Stimulated activated naive CD4-positive, alpha-beta T cell (primary cell): ENCODE measurements at places on chromosomes 11 and 22.

- no peak for DNase-seq
Measured at GRCh38 chr11:68036717-68037239, 2.0 kb upstream of the TCIRG1 start.

DNA sequence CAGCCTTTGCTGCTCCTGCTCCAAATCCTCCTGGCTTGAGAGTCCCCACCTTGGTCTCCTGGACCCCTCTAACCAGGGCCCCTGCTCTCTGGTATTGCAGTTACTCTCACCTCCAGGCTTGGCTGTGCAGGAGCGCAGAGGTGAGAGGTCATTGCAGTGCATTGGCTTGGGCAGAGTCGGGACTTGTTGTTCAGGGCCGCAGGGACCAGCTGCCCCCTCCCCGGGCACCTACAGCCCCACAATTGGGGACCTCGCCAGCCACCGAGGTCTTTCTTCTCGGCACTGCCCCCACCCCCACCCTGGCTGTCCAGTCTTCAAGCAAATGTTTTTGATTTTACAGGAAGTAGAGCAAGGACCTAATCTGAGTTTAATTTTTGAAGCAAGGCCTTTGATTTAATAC lies 65.5 kb upstream of the FGF3 start:
- DNase-seq: no peak

- DNase-seq: no peak
Measured at GRCh38 chr22:19599626-19600243, 75.5 kb upstream of the CLDN5 start.

DNA sequence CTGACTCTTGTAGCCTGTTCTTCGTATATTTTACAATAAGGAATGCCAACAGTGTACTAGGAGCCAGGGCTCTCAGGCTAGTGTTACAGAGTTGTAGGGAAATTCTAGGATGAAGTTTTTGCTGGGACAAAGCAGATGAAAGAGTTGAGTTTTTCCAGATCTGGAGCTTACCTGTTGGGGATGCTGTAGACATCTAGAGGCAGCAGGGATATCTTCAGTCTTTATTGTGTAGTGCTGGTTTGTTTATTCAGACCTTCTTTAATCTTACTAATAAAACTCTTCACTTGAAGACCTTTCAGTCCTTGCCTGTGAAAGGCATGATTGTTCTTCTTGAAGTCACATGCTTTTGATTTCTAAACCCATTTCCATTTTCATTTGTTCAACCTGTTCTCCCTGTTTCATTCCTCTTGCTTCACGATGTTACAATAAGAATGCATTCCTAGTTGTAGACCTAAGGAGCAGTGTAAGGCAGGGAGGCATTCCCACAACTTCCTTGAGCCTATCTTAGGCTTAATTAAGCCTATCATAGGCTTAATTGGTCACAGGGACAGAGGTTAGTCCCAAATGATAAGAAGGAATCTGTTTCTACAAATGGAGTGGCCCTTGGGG lies 7.9 kb upstream of the SLC37A2 start:
- DNase-seq: no peak

GRCh38 chr11:46361283-46362155 lies 14.3 kb downstream of the DGKZ start:
- DNase-seq: peak; percentile 72

- DNase-seq: no peak
Measured at GRCh38 chr11:24391167-24391566, 105.7 kb upstream of the LUZP2 start.

DNA sequence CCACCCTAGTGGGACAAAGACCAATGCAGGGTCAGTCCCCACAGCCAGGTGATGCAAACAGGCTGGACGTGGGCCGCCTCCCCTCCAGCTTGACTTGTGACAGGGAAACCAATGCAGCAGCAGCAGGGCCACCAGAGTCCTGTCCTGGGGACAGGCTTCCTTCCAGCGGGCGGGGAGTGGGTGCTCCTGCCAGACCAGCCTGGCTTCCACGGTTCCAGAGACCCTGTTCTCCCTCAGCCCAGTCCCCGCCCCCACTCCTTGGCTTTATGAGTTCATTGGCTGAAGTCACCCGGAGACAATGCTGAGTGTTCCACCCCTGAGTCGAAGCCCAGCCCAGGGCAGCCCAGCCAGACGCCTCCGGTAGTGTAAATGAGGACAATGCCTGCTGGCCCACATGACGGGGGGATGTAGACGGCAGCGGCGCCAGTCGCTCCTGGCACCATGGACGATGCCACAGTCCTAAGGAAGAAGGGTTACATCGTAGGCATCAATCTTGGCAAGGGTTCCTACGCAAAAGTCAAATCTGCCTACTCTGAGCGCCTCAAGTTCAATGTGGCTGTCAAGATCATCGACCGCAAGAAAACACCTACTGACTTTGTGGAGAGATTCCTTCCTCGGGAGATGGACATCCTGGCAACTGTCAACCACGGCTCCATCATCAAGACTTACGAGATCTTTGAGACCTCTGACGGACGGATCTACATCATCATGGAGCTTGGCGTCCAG lies at the start of gene TSSK2:
Gene TSSK2, plus strand, starts transcription at position 350 of the 726 bp plus-strand sequence. Its CDS starts 92 bp downstream, at position 442.
- DNase-seq: no peak
